RPMI7951 (cell line): ENCODE measurements at places on chromosomes 13 and 19. TPM values are rescaled to one million over a fixed set of nuclear protein-coding genes. Genes with fewer than 3 reads are reported as not detected.
A peak's percentile ranks its signal among the peaks of the same experiment; 100 is the strongest.

- DNase-seq, result no peak
Observed at GRCh38 chr13:82070416-82070815, 1729.5 kb upstream of the SPRY2 start.

GRCh38 chr19:44803442-44804428 lies 5.2 kb upstream of the BCAM start:
- no peak for DNase-seq

DNA sequence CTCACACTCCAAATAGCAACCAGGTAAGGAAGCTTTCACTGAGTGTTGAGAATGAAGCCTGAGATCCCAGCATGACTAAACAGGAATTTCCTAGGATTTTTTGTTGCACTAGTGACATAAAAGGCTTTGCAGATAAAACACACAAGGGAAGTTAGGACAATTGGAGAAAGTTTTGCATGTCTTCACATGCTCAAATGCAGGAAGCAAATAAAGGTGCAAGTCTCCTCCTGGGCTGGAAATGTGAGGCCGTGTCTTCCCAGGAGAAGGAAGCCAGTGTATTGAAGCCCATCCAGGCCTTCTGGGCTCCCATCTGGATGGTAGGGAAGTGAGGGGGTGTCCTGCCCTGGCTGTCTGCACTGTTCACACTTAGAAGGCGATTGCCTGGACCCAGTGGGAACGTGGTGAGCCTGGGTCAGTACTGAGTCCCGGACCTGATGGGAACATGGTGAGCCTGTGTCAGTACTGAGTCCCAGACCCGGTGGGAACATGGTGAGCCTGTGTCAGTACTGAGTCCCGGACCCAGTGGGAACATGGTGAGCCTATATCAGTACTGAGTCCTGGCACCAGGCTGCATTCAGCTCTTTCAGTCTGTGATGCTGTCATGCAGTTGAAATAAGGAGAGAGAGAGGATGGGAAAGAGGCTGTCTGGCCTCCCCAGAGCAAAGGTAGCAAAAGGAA lies 38.7 kb downstream of the SIAH3 start:
- DNase-seq, result no peak

DNA sequence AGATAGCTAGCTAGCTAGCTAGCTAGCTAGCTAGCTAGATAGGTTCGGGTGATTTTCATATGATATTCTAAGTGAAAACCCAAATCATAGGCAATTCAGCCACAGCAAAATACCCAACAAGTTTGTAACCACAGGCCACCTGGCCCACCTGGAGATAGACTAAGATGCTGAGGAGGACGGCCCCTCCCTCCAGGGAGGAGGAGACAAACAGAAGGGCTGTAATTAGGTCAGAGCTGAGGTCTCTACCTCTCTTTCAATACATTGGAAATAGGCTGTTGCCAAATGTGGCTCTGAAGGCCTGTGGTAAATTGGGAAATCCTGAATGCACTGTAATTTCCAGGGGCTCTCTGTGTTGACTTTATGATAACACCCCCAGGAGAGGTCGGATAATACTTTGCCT lies 382.2 kb downstream of the FGF9 start:
- DNase-seq, result no peak

DNA sequence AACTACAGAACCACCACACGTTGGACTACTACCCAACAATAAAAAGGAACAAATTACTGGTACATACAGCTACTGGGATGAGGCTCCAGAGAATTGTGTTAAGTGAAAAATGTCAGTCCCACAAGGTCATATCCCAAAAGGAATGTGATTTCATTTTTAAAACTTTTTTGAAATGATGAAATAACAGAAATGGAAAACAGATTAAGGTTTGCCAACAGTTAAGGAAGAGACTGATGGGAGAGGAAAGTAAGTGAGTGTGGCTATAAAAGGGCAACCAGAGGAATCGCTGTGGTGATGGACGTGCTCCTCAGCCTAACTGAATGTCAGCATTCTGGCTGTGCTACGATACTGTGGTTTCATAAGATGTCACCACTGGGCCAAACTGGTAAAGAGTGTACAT lies 512.8 kb downstream of the UQCRFS1 start:
- DNase-seq, result no peak

GRCh38 chr13:24228852-24229458 lies 68.4 kb downstream of the SPATA13 start:
- peak; percentile 51 for DNase-seq

DNA sequence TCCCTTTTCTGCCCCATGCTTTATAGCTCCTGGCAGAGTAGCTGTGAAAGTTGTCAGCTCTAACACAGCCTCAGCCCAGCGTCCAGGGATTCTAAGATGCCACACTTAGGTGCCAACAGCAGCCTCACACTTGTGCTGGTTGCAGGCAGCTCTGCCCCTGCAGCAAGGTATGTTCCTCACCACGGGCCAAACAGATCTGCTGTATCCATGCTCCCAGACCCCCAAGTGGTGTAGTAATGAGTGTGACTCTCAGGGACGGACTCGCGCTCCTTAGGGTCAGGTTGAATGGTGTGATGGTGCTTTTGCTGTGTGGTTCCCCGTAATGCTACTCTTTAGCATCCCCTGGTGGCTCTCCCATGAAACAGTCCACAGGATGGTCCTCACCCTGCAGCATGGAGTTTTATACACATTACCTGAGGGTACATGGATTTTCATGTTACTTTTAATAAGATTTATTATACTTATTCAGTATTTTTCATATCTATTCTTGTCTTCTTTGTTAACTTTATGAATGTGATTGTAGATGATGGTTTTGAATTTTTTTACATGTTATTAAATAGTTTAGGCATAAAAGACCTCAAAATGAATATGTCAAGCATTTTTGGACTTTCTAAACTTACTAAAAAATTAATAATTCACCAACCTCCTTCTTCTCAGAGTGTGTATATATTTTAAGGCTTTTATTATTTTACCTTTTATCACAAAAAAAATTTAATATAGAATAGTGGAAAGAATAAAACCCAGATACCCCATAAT lies 232.5 kb downstream of the SLC7A1 start:
- DNase-seq, result peak; percentile 46

DNA sequence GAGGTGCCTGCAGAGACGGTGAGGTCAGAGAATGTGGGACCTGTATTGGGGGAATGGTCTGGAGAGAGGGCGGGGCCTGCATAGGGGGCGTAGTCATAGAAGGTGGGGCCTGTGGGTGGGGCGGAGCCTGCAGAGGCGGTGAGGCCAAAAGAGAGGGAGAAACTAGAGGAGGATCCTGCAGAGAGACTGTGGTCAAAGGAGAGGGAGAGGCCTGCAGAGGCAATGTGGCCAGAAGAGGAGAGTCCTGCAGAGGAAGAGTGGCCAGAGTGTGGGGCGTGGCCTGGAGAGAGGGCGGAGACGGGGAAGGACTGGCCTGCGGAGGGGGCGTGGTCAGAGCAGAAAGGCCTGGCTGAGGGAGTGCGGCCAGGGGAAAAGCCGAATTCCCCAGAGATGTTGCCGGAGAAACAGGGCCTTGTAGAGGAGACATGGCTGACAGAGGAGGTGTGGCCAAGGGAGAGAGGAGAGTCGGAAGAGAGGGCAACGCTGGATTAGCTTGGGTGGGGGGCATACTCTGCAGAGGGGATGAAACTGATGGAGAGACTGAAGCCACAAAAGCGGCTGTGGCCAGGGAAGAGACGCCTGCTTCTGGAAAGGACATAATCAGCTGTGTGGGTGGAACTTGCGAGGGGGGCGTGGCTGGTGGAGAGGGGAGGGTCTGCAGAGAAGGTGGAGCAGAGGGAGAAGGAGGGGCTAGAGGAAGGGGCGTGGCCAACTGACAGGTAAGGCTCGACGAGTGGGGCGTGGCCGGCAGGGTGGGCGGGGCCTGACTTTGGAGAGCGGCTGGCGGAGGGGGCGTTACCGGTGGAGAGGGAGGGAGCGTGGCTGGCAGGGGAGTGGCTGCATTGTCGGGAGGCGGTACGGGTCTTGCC lies 2.5 kb downstream of the PRR36 start:
- peak; percentile 90 for DNase-seq

- no peak for DNase-seq
Observed at GRCh38 chr13:66558506-66558905, 671.6 kb downstream of the PCDH9 start.

- DNase-seq, result peak; percentile 43
Observed at GRCh38 chr19:15379999-15380647, 536 bp upstream of the AKAP8 start.

GRCh38 chr19:35209646-35210045 lies 18.9 kb downstream of the FAM187B start:
- DNase-seq, result no peak

DNA sequence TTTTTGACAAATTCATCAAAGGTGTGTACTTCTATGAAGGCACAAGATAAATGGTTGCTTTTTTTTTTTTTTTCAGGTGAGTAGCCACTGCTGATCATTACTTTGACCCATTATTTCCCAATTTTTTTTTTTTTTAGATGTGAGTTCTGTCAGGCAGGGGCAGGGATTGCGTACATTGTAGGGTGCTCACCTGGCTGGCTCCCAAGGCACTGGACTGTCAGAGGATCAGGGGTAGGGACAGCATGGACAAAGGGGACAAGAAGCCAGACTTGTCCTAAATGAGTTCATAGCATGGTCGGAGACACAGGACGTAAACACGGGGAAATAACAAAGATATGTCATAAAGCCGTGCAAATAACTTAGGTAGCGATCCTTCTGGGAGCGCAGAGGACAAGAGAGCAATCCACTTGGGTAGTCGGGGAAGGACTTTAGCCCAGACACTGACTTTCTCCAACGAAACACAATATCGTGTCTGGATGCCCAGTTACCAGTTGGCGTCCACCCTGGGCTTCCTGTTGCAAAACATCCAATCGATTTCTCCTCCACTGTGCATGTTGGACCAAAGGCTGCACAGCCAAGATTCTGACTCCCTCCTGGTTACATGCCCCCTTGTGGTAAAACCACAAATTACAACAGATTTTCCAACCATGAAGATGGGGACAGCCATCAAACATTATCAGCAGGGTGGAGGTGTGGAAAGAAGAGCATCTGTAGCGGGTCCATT lies 27.5 kb upstream of the KATNAL1 start:
- DNase-seq, result peak; percentile 24

GRCh38 chr19:43290568-43291359 lies 21.4 kb upstream of the PSG9 start:
- DNase-seq, result peak; percentile 24

- no peak for DNase-seq
Observed at GRCh38 chr13:21328836-21329477, 130.1 kb downstream of the ZDHHC20 start.

DNA sequence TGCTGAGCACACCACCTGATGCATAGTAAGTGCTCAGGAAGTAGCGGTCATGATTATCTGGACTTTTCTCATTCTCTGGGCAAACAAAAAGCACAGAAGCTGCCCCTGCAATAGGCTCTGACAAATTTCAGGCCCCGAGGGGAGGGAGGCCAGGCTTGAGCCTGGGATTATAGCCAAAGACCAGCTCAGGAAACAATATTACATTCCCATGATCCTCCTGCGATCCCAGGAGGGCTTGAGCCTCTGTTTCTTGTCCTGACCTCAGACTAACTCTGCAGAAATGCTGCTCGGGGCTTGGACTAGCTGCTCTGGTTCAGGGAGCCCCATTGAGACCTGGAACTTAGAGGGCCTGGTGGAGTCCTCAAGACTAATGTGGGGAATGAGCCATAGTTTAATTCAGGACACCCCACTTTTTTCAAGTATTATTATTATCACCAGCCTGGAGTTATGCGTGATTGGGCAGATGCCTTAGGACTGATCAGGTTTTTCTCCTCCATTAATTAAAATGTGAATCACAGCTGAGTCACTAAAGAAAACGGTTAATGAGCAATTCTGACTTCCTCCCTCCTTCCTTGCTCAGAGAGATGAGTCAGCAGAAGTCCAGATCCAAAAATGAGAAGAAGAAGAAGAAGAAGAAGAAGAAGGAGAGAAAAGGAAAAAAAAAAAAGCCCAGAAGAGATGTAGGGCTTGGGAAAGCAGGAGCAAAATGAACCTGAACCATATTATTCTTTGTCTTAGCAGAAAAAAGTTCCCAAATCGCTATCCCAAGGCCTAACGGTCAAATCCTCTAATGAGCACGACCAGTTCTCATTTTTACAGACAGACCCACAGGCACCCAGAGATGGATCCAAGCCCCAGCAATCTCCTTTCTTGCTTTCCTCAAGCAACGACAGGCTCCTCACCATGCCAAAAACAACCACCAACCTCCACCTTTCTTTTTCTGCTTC lies 107.2 kb downstream of the CACNA1A start:
- peak; percentile 98 for DNase-seq

GRCh38 chr19:44553478-44554171 lies 24.1 kb upstream of the CEACAM20 start:
- peak; percentile 40 for DNase-seq

DNA sequence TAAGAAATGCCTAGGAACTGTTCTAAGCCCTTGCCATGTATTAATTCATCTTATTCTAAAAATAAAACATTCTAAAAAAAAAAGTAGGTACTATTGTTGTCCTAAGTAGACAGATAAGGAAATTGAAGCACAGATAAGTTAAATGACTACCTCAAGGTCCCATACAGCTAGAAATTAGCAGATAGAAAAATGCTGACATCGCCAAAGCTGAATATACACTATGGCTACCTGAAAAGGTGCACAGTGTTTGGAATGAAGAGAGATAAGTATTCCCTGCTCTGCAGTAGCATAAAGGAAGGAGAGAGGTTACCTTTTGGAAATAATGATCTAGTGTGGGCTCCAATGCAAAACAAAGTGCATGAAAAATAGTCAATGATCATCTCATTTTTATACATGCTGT lies 65.3 kb downstream of the DCT start:
- no peak for DNase-seq

GRCh38 chr19:54133312-54133956 lies 4.1 kb upstream of the CNOT3 start:
- DNase-seq, result no peak

DNA sequence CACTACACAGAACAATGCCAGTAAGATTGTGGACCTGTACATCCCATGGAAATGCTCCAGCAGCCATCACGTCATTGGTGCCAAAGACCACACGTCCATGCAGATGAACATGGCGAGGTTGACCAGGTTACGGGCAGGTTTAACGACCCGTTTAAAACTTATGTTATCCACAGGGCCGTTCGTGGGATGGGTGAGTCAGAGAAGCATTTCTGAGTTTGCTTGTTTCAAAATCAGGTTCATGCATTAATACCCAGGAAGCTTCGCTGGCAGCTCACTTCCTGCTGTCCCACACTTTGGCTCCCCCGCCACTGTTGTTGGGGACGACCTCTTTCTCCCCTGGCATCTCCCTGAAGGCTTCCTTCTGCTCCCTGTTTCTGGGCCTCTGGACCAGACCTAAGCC lies 194.1 kb downstream of the USP12 start:
- peak; percentile 54 for DNase-seq

DNA sequence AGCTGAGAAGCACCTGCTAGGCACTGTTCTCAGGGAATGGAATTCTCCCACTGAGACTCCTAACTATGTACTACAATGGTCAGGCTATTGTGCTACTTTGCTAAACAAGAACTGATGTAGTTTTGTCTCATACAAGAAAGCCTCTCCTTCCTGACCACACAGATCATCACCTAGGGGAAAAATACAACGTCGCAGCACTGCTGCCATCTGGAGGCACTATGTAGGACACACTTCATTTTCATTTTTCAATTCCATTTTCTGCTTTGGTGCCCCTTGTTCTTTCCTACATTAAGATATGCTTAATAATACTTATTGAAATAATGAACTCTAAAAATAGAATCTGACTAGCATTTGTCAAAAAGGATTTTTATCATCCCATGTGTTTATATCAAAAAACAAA lies 21.1 kb downstream of the PROSER1 start:
- DNase-seq, result peak; percentile 7

Gene SMAD9
- 0.12 TPM in 1 of 2 replicates, not detected in the other for total RNA-seq

Gene LILRA6
- not detected in 2 replicates for total RNA-seq

Gene KLK4
- total RNA-seq, result not detected in 2 replicates

Gene ITGBL1
- 57.1 and 69.0 TPM in 2 replicates for total RNA-seq

Gene ZNF737
- total RNA-seq, result 5.0 and 5.9 TPM in 2 replicates

Gene ZNF492
- total RNA-seq, result 1.4 and 2.4 TPM in 2 replicates

Gene KCNN4
- 71.6 and 126 TPM in 2 replicates for total RNA-seq

Gene DAND5
- total RNA-seq, result not detected in 2 replicates

Gene ZNF177
- 2.5 and 3.1 TPM in 2 replicates for total RNA-seq

Gene ZNF222
- total RNA-seq, result 4.8 and 6.2 TPM in 2 replicates
